Colonic mucosa (tissue), 4 donors: ENCODE measurements at places on chromosomes 7 and 10. TPM values are rescaled to one million over a fixed set of nuclear protein-coding genes. Genes with fewer than 3 reads are reported as not detected.

SMKR1 gene
- total RNA-seq, result not detected

SLC18A2 gene
- total RNA-seq, result 1.6 TPM

FXYD4 gene
- total RNA-seq, result not detected

NSUN6 gene
- total RNA-seq, result 8.3 TPM

NUTM2A gene
- total RNA-seq, result 1.6 TPM

FEZF1 gene
- total RNA-seq, result not detected

FGL2 gene
- total RNA-seq, result 34.0 TPM

EVX1 gene
- total RNA-seq, result 1.5 TPM

COL26A1 gene
- total RNA-seq, result 0.35 TPM

ADRB1 gene
- total RNA-seq, result 0.59 TPM

TLX1 gene
- 0.21 TPM for total RNA-seq

CPXM2 gene
- 12.9 TPM for total RNA-seq

NUDT1 gene
- total RNA-seq, result 15.0 TPM
